ENCODE measurements at places on chromosomes 16 and 17. TPM values are rescaled to one million over a fixed set of nuclear protein-coding genes. Genes with fewer than 3 reads are reported as not detected.

Gene ANKRD40CL
- 0.28 TPM for total RNA-seq

Gene GPRC5C
- total RNA-seq = 7.9 TPM

Gene RNF112
- 0.58 TPM for total RNA-seq

Gene GLIS2
- total RNA-seq = 1.7 TPM

Gene KRTAP2-3
- under 0.01 TPM for total RNA-seq

Gene CBFA2T3
- total RNA-seq = not detected

Gene RHBDF1
- 31.4 TPM for total RNA-seq

Gene METTL23
- total RNA-seq = 25.5 TPM

Gene ZACN
- total RNA-seq = not detected

Gene VAMP2
- 8.2 TPM for total RNA-seq

Gene ZNF423
- 3.9 TPM for total RNA-seq

Gene NPIPB6
- total RNA-seq = under 0.01 TPM

Gene KRT32
- not detected for total RNA-seq

Gene CMTM1
- total RNA-seq = 2.5 TPM

Gene PLLP
- total RNA-seq = under 0.01 TPM

Gene TUBD1
- 7.3 TPM for total RNA-seq

Gene EEF2K
- total RNA-seq = 16.9 TPM

Gene PPL
- 1.5 TPM for total RNA-seq

Gene ERN1
- 8.4 TPM for total RNA-seq

Gene SALL1
- under 0.01 TPM for total RNA-seq

Gene TLCD2
- 2.0 TPM for total RNA-seq

Gene KRT12
- total RNA-seq = not detected

Gene IGSF6
- not detected for total RNA-seq

Gene HEXIM2
- total RNA-seq = 7.6 TPM

Gene RASD1
- 1.7 TPM for total RNA-seq

Gene GRAPL
- total RNA-seq = not detected

Gene KRTAP1-1
- not detected for total RNA-seq

Gene NTHL1
- total RNA-seq = 20.6 TPM

Gene TBC1D3K
- not detected for total RNA-seq

Gene MYH1
- not detected for total RNA-seq

Gene CCL15
- total RNA-seq = not detected

Gene KRT9
- not detected for total RNA-seq

Gene TPPP3
- total RNA-seq = 0.28 TPM

Gene TEX14
- total RNA-seq = under 0.01 TPM

Gene CCL3
- not detected for total RNA-seq

Gene IL4R
- 39.1 TPM for total RNA-seq

Gene ABCC11
- total RNA-seq = 0.38 TPM

Gene ITPRIPL2
- total RNA-seq = 40.9 TPM

Gene SMIM5
- 0.28 TPM for total RNA-seq

Gene TNK1
- total RNA-seq = under 0.01 TPM

Gene ELAC2
- 47.1 TPM for total RNA-seq

Gene CA5A
- total RNA-seq = not detected

Gene MARF1
- 8.2 TPM for total RNA-seq

Gene CLEC18B
- total RNA-seq = 0.56 TPM

Gene CD300LB
- not detected for total RNA-seq

Gene PPP4C
- 295 TPM for total RNA-seq

Gene ST6GALNAC1
- total RNA-seq = not detected

Gene PABPN1L
- total RNA-seq = not detected

Gene CAPNS2
- 0.28 TPM for total RNA-seq

Gene C1QL1
- total RNA-seq = not detected

Gene ASPHD1
- 13.0 TPM for total RNA-seq

Gene RAB26
- 0.58 TPM for total RNA-seq

Gene CES5A
- total RNA-seq = not detected

Gene TP53TG3
- not detected for total RNA-seq

Gene GJC1
- 15.8 TPM for total RNA-seq

Gene AIPL1
- 0.19 TPM for total RNA-seq

Gene PHOSPHO1
- total RNA-seq = 0.58 TPM
